ENCODE measurements at places on chromosomes 7 and 10.

DNA sequence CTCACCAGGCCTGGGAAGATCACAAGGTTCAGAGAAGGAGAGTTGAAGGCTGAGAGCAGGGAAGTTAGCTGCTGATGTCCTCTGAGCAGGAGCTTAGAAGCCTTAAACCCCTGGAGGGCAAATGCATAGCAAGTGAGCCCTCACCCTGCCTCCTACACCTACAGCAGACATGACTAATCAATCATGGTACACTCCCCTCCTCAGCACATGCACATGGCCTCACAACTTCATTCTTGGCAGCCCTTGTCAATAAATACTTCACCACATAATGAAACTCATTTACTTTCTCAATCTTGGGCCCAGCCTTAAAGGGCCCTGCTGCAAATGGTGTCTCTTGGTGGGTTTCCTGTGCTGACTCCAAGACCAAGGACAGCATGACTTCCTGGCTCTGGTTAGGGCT is 12.9 kb downstream of the MMRN2 start:
- H3K36me3 ChIP-seq: peaks cover 8% of the 10 kb centered on the region
- no peak overlapping the region for H3K4me3 ChIP-seq
- H3K27me3 ChIP-seq: peaks cover 12% of the 10 kb centered on the region
- H3K27ac ChIP-seq: no peak overlapping the region
- no peak for DNase-seq
- H3K4me1 ChIP-seq: peaks cover 2% of the 10 kb centered on the region

GRCh38 chr10:122363311-122363710 is 11.2 kb upstream of the PLEKHA1 start:
- H3K4me3 ChIP-seq: no peak overlapping the region
- H3K36me3 ChIP-seq: no peaks in the 10 kb centered on the region
- peaks cover 15% of the 10 kb centered on the region for H3K27me3 ChIP-seq
- H3K27ac ChIP-seq: no peak overlapping the region

- no peak overlapping the region for H3K4me3 ChIP-seq
- no peaks in the 10 kb centered on the region for H3K27me3 ChIP-seq
- no peak for DNase-seq
- no peak overlapping the region for H3K27ac ChIP-seq
- peaks cover 5% of the 10 kb centered on the region for H3K36me3 ChIP-seq
- H3K4me1 ChIP-seq: peaks cover 34% of the 10 kb centered on the region
These were observed 26.9 kb downstream of the IL2RA start for GRCh38 chr10:6035101-6035834.

DNA sequence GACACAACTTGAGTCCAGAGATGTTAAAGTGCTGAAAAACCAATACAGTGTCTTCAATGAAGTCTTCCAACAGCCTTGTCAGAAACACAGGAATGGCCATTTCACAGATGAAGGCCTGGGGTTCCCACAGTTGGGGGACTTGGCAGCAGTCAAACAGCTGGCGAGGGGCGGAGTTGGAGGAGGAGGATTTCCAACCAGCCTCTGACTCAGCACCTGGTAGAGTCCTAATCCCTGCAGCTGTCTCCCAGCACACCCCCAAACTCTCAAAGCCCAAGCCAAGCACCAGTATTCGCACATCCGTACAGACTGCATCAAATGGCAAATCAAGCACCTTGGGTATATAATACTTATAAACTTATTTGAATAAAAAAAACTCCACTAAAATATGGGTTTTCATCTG is 28.0 kb downstream of the CTBP2 start:
- no peaks in the 10 kb centered on the region for H3K36me3 ChIP-seq
- H3K4me3 ChIP-seq: no peak overlapping the region
- no peaks in the 10 kb centered on the region for H3K4me1 ChIP-seq
- H3K27ac ChIP-seq: no peak overlapping the region

- peaks cover 41% of the 10 kb centered on the region for H3K36me3 ChIP-seq
- H3K4me1 ChIP-seq: peaks cover 2% of the 10 kb centered on the region
- no peak for DNase-seq
- no peaks in the 10 kb centered on the region for H3K27me3 ChIP-seq
These were observed 25.2 kb downstream of the LOXL4 start for GRCh38 chr10:98242823-98243222.
